Stimulated activated CD4-positive, alpha-beta T cell treated with anti-CD3 and anti-CD28 coated beads, Interleukin-15, amount 100 ng/mL, for 1 hour (primary cell): ENCODE measurements at places on chromosomes 2 and 18.

DNA sequence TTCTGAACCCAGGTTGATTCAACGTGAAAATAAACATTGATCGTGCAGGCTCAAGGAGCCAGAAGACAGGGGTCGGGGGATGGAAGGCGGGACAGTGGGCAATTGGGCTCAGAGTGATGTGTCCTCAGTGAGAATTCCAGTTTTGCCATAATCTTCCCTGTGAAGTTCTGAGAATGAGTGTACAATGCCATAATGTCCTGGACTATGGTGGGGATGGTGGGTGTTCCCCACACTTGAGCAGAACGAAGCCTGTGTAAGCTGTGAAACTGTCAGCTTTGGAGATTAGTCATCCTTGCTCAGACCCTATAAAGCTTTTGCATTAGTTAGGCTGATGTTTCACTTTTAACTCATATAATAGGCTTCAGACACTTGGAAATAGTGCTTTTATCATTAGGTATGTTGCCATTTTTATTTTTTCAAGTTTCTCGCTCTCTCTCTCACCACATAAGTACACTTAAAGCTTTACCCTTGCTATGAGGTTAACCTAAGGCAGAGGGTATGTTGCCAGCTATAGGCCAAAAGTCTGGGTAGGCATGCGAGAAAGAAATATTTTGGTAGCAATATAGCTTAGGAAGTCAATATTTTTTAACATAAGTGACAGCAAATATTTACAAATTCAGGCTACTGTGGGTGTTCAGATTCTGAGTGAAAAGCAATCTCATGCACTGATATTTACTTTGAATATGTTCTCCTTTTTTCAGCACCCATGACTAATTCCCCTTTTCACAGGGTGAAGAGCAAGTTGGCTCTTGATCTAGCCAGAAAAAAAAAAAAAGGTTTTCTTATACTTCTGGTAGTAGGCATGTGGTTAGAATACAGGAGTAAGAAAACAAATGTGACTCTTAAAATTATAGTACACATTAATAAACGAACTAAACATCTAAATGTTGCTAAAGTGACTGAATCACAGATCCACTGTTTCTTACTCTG is 47.2 kb downstream of the CDC42EP3 start:
- DNase-seq = no peak

GRCh38 chr2:108998911-108999310 is 9.9 kb upstream of the EDAR start:
- DNase-seq = no peak

DNA sequence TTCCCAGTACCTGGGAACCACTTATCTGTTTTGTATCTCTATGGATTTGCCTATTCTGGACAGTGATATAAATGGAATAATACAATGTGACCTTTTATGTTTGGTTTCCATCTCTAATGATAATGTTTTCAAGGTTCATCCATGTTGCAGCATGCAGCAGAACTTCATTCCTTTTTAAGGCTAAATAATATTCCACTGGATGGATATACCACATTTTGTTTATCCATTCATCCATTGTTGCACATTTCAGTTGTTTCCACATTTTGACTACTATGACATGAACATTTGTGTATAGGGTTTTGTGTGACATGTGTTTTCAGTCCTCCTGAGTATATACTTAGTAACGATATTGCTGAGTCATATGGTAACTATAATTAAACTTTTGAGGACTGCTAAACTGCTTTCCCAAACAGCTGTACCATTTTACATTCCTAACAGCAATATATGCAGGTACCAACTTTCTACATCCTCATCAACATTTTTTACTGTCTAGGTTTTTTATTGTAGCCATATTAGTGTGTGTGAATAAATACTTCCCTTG is 17.7 kb upstream of the MARCHF7 start:
- DNase-seq = no peak

DNA sequence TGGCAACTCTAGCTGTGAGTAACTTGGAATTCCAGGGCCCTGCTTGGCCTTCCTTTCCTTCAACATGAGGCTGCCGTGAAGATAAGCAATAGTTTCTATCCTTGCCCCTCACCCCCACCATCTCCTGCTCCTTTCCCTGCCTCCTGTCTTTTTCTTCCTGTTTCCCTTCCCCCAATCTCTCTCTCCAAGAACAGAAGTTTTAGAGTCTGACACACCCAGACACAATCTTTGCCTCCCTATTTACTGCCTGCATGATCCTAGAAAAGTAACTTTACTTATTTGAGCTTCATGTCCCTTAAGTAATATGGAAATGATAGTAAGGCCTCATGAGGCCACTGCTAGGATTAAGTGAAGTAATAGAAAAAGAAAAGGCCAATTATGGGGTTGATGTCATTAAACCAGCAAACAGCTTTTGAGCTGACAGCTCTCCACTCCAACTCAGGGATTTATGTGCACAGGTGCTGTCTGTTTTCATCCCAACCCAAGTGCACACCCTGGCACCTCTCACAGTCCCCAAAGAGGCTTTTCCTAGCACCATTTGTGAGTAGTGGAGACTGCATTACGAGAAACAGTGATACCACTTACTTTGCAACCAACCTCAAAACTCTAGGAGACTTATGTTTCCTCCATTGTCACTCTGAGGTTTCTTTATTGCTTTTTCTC is 123.7 kb upstream of the SIX3 start:
- no peak for DNase-seq

- DNase-seq = no peak
Observed at GRCh38 chr2:178315078-178315477, 120.8 kb downstream of the OSBPL6 start.

DNA sequence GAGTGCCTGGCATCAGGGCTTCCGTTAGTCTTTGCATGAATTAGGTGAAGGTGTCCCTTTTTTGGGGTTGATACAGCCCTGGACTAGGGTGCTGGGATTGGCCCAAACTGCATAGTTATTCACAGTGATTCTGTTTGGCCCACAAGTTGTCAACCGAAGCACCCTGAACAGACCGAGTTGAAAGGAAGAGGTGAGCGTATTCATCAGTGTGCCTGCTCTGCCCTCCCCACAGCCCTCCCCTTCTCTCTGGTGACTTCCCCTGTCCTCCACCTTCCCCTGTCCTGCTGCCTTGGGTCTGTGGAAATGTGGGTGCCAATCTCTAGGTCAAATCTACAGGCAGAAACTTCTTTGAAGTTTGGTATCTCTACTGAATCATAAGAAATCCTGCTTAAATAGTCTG is 330.5 kb downstream of the DYSF start:
- DNase-seq = no peak

DNA sequence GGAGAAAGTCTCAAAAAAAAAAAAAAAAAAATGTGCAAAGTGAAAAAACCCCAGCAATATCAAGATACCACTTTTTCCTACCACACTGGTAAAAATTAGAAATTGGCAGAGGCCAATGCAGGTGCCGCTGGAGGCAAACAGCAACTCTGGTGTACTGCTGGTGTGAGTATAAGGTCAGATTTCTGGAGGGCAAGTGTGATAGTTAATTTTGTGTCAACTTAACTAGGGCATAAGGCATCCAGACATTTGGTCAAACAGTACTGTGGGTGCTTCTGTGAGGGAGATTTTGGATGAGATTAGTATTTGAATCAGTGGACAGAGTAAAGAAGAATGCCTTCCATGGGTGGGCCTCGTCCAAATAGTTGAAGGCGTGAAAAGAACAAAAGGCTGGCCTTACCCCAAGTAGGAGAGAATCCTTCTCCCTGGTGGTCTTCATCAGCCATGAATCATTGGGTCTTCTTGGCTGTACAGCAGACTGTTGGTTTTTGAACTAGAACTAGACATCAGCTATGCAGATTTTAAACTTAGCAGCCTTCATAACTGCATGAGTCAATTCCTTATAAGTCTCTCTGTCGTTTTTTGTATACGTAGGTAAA is 52.8 kb upstream of the FHL2 start:
- DNase-seq = no peak

DNA sequence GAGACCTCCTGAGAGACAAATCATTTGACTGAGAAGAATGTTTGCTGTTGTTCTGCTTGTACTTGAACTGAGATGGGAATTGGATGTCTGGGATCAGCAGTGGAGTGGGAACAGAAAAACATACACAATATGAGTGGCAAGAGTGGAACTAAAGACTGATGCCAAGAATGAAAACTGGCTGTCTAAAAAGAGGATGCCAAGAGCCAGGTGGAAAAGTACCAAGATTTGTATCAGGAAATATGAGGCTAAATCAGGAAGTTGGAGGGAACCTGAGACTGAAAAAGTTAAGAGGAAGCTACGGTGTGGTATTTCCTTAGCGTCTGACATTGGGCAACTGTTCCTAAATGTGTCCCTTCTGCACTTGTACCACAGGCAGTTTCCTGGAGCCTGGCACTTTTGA is 440.9 kb upstream of the CELF4 start:
- no peak for DNase-seq

DNA sequence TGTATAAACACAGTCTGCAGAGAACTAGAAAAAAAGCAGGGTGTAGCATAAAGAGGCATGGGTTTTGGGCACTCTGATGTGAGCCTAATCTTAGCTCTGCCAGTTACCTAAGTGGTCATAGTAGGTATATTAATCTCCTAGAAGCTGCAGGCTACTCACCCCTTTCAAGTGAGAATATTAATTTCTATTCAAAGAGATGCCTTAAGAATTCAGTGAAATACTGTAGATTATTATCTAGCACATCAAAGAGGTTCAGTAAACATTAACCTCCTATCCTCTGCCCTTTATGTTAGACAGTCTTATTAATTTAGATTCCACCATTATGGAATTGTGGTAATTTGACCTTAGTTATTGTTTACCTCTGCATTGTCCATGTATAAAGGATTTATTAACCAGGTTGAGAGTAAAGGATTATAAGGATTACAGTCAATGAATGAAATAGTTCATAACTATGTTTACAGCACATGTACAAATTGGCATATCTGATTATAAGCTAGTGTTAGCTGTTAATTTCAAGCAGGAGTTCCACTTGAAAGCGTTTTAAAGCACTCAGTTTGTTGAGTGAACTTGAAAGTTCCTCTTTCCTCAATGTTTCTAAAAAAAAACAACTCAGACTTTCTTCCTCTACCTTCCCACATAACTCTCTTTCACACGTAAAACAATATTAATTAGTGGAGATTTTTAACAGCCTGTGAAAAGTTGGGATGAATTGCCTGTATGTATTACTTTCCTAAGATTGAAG is 150.6 kb upstream of the EPC2 start:
- no peak for DNase-seq

- no peak for DNase-seq
Observed at GRCh38 chr2:45269149-45269793, 260.0 kb upstream of the SIX2 start.

DNA sequence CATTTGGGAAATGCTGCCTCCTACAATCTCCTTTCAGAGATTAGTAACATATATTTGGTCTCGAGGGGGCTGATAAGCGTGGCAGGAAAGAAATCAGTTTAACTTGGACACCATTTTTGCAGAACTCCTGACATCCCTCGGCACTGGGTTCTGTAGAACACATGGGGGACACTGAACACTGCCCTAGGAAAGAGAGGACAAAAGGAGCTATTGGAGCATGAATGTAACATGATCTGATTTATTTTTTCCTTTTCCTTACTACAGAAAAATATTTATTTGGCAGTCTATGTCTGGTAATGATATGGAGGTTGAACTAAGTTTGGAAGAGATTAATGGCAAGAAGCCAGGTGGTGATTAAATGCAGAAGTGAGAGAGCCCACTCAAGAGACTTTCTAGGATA is 153.8 kb downstream of the AFF3 start:
- DNase-seq = no peak

DNA sequence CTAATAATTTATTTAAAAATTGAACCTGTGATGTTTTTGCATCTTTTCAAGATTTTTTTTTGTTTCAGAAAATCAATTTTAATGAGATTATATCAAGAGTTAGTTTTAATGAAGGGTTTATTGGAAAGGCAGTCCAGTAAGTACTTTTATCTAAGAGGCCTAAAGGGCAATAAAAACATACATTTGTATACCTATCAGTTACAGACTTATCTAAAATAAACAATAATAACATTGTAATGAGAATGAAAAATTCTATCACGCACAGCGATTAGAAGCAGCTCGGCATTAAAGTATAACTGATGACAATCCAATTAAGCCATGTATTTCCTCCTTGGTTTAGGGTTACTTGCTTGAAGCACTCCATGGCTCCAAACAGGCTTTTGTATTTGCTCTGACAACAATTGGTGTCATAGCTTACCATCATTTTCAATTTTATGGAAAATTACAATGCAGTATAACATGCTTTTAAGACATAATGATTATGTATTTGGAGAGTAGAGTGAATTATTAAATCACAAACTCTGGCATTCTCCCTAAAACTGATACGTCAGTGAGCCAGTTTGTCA is 629.4 kb downstream of the TSN start:
- no peak for DNase-seq

- DNase-seq = no peak
Observed at GRCh38 chr18:76395609-76396008, 99.4 kb downstream of the ZNF516 start.

DNA sequence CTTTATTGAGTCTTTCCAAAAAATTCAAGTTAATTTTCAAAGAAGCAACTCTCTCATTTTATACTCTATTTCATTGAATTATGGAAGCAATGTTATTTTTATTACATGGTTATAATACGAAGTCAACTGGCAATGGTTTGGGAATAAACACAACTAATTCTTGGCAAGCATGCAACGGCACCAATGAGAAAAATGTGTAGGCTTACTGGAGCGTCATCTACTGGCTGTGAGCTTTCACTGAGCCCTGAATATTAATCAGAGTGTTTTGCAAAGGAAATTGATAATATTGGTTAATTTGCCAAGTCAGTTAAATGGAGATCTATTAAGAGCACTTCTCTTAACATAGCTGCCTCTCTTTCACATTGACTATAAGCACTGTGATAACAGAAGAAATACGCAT is 163.9 kb downstream of the IKZF2 start:
- no peak for DNase-seq

GRCh38 chr2:49004036-49004626 is 150.2 kb downstream of the FSHR start:
- DNase-seq = no peak

GRCh38 chr2:230592775-230593174 is 119.9 kb upstream of the CAB39 start:
- DNase-seq = no peak

GRCh38 chr2:146523196-146523595 is 1321.6 kb upstream of the ACVR2A start:
- no peak for DNase-seq

DNA sequence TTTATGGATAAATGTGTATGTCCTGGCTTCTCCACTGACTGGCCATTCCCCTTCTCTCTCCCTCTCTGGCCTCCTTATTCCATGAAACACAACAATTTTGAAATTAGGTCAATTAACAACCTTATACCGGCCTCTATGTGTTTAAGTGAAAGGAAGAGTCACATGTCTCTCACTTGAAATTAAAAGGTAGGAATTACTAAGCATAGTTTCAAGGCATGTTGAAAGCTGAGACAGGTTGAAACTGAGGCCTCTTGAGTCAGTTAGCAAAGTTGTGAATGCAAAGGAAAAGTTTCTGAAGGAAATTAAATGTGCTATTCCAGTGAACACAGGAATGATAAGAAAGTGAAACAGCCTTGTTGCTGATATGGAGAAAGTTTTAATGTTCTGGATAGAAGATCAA is 69.7 kb downstream of the ADAM23 start:
- no peak for DNase-seq

- no peak for DNase-seq
Observed at GRCh38 chr2:50345701-50346591, 686.0 kb downstream of the NRXN1 start.
